ENCODE measurements at places on chromosomes 3 and 15.

DNA sequence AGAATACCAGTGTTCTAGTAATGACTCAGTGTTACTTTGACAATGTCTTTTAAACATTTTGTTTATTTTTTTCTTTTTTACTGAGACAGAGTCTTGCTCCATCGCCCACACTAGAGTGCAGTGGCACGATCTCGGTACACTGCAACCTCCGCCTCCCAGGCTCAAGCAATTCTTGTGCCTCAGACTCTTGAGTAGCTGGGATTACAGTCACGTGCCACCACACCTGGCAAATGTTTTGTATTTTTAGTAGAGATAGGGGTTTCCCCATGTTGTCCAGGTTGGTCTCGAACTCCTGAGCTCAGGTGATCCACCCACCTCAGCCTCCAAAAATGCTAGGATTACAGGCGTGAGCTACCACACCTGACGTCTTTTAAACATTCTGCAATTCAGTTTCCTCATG lies 15.7 kb downstream of the AQR start:
- no peak for DNase-seq

DNA sequence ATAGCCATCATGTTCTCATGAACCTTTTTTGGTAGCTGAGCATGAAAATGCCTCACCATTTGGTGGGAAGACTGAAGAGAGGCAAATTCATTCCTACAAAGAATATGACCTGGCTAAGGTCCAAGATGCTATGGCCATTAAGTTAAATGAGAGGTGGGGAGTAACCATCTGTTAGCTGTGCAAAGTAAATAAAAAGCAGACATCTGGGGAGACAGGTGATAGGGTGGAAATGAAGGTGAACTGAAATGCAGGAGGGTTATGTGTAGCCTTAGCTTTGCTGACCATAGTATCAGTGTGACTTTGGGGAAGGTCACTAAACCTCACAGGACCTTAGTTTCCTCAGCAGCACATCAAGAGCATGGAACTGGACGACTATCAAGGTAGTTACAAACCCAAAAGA lies 111.0 kb upstream of the STRIT1 start:
- DNase-seq, result no peak

GRCh38 chr3:46372492-46373359 lies 2.0 kb downstream of the CCR5 start:
- no peak for DNase-seq

GRCh38 chr3:190586631-190587011 lies 72.7 kb downstream of the IL1RAP start:
- no peak for DNase-seq

DNA sequence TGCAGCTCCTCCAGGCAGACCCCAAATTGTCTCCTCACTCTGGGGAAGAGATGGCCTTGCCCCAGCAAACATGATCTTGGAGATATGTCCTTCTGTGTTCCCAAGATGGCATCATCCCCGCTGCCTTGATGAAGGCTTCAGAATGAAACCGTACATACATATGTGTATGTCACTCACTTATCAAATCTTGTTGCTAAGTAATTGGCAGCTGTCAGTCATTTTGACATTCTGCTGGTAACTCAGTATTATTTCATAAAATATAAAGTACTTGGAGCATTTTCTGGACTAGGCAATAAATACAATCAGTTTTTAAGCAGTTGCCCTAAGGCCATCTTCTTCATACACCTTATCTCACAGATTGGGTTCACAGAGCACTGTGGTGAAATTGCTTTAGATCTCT lies 62.4 kb downstream of the ARNT2 start:
- DNase-seq, result no peak

- peak; percentile 4 for DNase-seq
Observed at GRCh38 chr3:188389711-188390342, 235.9 kb downstream of the LPP start.

- DNase-seq, result no peak
Observed at GRCh38 chr3:160473221-160473620, 23.6 kb upstream of the TRIM59 start.

DNA sequence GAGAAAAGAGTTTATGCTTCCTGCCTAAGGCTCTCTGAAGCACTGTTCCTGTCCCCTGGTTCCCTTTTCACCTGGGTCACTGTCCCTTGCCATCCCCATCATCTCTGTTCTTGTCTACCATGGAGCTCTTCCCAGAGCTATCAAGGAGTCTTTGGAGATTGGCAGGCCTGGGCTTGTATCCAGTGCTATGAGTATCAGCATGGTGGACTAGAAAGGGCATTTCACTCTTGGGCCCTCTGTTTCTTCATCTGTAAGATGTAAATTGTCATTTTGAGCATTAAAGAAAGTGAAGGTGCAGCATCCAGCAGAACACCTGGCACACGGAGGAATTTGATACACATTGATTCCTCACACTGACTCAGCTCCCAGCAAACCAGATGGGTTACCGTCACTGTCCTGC lies 388.2 kb downstream of the CACNA2D3 start:
- DNase-seq, result no peak

GRCh38 chr3:97021778-97022177 lies 207.4 kb downstream of the EPHA6 start:
- no peak for DNase-seq

- no peak for DNase-seq
Observed at GRCh38 chr3:31213869-31214486, 318.7 kb upstream of the STT3B start.

- DNase-seq, result no peak
Observed at GRCh38 chr3:182618981-182619591, 174.2 kb upstream of the ATP11B start.

- no peak for DNase-seq
Observed at GRCh38 chr3:125035217-125035616, 20.6 kb downstream of the HEG1 start.

- DNase-seq, result no peak
Observed at GRCh38 chr3:176351408-176351807, 845.9 kb downstream of the TBL1XR1 start.

DNA sequence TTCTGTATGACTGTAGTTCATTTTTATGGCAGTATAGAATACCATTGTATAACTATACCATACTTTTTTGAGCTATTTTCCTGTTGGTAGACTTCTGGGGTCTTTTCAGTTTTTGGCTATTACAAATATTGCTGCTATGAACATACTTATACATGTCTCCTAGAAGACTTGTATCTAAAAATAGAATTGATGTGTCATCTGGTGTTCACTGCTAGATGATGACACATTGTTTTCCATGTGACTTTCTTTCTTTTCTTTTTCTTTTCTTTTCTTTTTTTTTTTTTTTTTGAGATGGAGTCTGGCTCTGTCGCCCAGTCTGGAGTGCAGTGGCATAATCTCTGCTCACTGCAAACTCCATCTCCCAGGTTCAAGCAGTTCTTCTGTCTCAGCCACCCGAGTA lies 69.8 kb downstream of the SH3GL3 start:
- DNase-seq, result no peak

- peak; percentile 6 for DNase-seq
Observed at GRCh38 chr15:70559265-70560239, 203.8 kb downstream of the UACA start.

GRCh38 chr15:98347001-98347400 lies 301.3 kb upstream of the IGF1R start:
- no peak for DNase-seq

GRCh38 chr15:41160639-41161315 lies 44.7 kb upstream of the INO80 start:
- DNase-seq, result no peak

- no peak for DNase-seq
Observed at GRCh38 chr3:177220136-177220974, 23.1 kb upstream of the TBL1XR1 start.

DNA sequence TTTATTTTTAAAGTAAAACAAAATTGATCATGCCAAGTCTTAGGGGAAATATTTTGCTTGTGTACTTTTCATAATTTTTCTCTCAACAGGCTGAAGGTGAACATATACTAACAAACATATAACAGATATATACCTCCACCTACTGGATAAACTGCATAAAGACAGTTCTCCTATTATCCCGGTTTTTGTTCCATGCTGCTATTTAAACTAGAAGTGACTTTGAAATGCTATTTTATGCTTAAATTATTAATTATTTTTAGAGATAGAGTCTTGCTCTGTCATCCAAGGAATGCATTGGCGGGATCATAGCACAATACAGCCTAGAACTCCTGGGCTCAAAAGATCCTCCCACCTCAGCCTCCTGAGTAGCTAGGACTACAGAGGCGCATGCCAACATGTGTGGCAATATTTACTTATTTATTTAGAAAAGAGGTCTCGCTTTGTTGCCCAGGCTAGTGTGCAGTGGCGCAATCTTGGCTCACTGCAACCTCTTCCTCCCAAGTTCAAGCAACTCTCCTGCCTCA lies 49.8 kb downstream of the ST3GAL6 start:
- no peak for DNase-seq

GRCh38 chr15:96340598-96341512 lies 10.4 kb downstream of the NR2F2 start:
- no peak for DNase-seq

DNA sequence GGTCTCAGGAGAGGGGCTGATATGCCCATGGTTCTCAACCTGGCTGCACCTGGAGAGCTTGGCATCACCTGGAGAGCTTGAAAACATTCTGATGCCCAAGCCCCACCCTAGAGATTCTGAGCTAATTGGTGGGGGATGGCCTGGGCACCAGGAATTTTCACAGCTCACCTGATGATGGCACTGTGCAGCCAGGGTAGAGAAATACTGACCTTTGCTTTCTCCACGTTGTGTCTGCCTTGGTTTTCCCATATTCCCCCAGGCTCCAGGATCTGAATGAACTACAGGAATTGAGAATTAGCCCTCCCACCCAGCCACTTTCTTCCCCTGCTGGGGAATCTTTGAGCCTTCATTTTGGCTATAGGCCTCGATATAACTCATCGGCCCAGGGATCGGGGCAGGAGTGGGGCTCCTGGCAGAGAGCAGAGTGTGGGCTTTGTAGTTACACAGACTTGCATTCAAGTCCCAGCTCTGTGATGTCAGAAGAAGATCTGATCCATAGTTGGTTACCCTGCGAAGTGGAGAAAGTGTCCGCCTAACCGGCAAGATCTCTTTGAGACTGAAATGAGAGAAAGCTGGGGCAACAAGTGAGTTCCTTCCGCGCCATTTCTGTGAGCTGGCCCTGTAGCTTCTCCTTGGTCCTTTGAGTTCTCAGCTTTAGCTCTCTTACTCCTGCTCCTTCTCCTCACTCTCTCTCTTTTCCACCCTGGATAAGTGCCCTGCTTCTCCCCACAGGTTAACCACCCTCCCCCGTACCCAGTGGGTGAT lies 33.1 kb upstream of the UBE2Q2 start:
- DNase-seq, result no peak

DNA sequence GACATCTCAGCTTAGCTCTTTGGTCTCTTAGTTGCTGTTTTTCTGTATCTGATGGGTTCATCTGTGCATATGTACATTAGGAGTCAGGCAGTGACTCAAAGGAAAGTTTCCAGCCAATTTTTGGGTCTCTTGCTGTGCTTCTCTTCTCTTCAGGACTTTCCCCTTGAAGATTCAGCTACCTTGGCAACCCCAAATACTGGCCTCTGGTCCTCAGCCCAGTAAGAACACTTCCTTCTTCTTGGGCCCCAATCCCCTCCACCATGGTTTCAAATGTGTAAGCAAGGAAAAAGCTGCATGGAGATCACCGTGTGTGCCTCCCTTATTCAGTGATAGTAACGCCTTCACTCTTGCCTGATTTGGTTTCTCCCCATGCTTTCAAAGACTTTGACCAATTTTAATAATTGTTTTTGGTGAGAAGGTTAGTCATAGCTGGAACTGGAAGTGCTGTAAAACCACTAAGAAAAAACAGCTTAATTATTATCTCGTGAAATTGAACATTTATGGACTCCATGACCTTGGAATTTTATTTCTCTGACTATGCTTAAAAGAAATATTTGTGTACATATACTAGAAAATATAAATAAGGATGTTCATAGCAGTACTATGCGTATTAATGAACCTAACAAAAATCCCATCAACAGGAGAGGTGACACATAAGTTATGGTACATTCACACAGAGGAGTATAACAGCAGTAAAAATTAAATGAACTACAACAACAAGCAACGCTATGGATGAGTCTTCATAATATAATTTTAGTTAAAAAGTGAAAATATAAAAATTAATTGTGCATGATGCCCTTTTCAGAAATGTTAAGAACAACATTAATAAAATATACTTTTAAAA lies 125.3 kb upstream of the BCL6 start:
- DNase-seq, result no peak

GRCh38 chr15:91068436-91068835 lies 31.6 kb upstream of the SV2B start:
- DNase-seq, result no peak

DNA sequence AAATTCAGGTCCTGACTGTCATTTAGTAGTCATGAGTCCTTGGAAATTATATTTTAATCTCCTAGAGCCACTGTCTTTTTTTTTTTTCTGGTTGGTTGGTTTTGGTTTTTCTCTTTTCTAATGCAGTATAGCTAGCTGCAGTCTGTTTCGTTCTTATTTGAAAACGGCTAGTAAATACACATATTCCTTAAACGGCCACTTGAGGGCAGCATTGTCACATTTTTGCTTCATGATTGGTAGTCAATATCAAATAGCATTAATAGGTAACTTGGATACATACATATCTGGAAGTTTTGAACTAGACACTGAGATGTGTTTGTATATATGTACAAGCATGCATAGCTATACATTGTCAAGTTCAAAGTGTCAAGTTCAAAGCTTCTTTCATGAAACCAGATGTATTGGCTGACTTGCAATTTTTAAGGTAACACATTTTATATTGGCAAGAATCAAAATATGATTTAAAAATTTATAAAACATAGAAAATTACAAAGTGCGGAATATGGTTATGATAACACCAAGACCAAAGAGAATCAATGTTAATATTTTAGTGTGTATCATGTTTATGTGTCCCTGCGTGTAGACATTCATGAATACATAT lies 22.5 kb downstream of the GABRA5 start:
- no peak for DNase-seq

- DNase-seq, result no peak
Observed at GRCh38 chr3:149009732-149010131, 18.4 kb downstream of the GYG1 start.

GRCh38 chr3:100103558-100104441 lies 10.5 kb downstream of the FILIP1L start:
- no peak for DNase-seq

- DNase-seq, result no peak
Observed at GRCh38 chr3:17742880-17743657, 638 bp upstream of the TBC1D5 start.

DNA sequence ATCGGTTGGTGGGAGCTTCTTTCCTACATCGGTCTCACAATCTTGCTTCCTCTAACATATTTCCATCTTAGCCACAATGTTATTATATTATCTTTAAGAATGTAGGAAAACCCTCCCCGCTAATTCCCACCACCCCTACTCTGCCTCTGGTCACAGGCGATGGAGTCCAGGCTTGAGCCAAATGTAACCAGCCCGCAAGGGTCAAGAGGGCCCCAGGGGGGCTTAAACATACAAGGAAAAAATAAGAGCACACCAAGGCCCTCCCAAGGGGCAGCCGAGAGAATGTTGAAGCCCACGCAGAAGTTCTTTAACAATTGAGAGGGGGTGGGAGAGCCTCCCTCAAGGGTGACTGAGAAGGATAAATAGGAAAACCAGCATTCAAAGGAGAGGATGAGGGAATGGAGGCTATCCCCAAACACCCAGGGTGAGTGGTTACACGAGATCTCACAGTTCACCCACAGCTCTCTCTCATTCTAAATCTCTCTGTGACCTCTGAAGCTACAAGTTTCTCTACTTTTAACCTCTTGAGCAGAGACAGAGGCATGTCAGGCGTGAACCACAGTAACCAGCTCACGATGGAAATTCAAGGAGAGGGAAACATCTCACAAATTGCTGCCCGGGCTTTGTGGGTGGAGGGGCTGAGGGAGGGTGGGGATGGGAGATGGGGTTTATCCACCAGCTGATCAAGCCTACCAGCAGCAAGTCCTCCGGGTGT lies 31.4 kb upstream of the UACA start:
- no peak for DNase-seq

- DNase-seq, result no peak
Observed at GRCh38 chr3:114760679-114761078, 386.4 kb downstream of the ZBTB20 start.

- DNase-seq, result no peak
Observed at GRCh38 chr3:5073374-5074085, 48.6 kb upstream of the ARL8B start.

Data from esophagus squamous epithelium (tissue), 5 donors.